ENCODE measurements at places on chromosomes 1 and 21.

- DNase-seq, result no peak
Observed at GRCh38 chr1:4702932-4703331, 48.5 kb downstream of the AJAP1 start.

GRCh38 chr1:99198393-99198792, 65.9 kb upstream of the PLPPR4 start:
- DNase-seq, result no peak

DNA sequence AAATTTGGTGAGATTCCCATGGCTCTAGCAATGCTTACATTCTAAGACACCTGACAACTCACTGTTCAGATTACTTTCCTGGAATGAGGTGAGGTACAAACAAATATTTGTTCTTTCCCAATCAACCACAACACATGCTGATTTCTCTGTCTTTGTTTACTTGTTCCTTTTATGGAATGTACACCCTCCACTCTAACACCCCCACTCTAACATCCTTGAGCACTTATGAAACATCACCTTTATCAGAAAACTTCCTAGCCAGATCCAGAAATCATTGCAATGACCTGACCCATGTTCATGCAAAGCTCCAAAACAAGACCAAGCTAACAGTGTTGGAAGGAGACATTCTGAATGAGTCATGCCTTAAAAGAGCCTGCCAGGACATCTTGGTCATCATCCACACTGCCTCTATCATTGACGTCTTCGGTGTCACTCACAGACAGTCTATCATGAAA, 35.5 kb downstream of the HSD3B1 start:
- no peak for DNase-seq

DNA sequence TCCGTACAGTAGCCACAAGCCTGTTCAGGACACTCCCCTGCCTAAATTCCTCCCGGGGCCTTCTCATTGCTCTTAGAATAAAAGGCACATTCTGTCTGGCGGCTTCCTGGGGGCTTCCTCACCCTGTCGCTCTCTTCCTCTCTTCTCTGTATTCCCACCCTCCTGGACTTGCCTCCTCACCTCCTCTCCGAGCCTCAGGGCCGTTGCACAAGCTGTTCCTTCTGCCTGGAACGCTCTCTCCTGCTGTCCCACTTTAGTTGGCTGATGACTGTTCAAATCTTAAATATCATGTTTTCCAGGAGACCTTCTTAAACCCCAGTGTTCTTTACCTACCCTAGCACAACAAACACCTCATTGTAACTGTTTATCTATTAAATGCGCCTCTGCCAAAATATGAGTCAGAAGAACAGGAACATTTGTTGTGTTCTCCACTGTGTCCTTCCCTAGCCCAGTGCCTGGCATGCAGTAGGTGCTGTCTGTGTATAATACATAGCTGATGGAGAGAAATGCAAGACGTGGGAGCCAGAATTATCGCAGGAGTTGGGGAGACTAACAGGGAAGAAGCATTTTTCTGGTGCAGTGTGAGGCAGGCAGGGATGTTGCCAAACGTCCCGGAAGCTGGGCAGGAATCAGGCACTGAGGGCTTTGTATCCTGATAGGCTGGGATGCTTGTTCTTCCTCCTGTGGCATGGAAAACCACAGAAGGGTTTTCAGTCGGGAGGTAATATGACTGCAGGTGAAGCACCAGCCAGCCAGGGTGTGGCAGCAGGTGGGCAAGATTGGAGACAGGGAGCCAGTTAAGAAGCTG, 24.1 kb upstream of the THRAP3 start:
- DNase-seq, result no peak

DNA sequence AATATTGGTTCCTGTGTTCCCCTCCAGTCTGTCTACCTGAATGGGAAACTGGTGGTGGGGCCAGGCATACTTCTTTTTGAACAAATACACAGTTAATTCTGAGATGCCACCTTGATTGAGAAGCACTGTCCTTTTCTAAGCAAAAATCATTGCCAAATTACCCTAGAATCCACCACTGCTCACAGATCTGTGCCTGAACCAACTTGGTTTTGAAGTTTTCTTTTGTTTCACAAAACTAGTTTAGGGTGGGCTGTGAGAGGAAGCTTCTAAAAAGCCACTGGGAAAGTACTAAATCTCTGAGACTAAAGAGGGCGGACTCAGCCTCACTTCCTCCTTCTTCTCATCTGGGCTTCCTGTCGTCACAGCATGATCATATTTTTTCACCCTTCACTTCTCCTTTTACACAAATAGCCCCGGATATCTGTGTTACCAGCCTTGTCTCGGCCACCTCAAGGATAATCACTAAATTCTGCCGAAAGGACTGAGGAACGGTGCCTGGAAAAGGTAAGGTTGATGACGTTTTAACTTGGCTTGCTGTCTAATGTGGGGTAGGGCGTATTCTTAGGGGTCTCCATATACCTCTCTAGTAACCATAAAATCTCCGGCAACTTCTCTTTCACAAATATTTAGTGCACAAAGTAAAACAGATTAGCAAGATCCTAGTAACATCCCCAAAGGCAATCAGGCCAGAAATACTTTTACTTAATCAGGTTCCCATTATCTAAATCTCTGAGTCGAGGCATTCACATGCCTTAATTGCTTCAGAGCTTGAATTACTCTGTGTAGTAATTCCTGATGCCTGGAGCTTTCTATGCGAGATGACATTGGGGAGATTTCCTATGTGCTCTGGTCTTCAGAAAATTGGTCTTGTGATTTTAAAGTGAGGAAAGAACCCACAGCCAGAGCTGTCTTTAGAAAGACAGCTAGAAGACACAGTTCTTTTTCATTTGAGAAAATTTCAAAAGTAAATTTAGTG, at the start of gene CD53:
TSS of gene CD53 (plus strand) at position 404 of the 976 bp plus-strand sequence. CDS start 18,261 bp downstream, outside the sequence.
- DNase-seq, result no peak

GRCh38 chr1:208069317-208069716, 158.4 kb upstream of the CD34 start:
- DNase-seq, result no peak

GRCh38 chr1:20981915-20982314, 194.8 kb downstream of the EIF4G3 start:
- DNase-seq, result no peak

DNA sequence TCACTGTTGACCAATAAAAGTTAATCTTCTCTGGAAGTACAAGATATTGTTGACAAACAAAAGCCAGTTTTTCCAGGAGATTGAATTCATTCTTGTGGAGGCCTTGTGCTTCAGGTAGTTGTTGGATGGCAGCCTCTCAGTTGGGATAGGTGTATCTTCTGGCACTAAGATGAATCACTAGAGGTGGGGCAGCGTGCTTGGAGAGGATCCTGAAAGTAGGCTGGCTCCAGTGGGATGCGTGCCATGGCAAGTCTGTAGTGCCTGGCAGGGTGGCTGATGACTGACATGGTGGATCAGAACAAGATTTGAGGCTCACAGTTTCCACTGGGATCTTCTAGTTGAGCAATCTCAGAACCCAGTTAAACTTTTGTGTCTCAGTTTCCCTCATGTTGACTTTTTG, 2.4 kb downstream of the VPS13D start:
- DNase-seq, result no peak

GRCh38 chr1:44637702-44638411, 36.4 kb downstream of the TMEM53 start:
- no peak for DNase-seq

DNA sequence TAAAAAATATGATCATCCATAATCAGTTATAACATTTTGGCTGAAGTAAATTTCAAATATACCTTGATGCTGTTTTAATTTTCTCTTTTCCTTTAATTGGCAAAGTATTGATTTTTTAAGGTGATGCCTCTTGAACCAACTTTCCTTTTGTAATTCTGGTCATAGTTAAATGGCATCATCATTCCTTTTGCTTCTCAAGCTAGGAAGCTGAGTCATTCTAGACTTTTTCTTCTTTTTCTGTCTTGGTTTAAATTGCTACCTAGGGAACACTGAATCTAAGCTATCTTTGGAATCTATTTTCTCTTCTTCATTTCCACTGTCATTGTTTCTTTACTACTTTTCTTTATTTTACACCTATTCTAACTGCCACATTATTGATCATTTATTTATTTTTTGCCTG, 162.7 kb downstream of the HMCN1 start:
- DNase-seq, result no peak

DNA sequence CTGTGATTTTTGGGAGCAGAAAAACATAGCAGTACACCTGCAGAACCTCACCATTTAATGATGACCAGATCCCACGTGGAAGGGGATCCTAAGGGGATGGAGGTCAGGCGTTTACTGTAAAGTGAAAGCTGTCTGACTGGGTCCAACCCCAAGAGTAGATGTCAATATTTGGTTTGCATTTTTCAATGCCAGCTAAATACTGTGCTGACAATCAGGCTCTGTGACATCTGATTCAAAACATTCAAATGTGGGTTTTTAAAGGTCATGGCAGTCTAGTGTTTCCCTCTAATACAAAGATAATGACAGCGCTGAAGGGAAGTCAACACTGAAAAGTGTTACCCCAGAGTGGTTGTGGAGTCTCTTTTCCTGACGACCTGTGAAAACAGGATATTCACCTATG, 68.1 kb downstream of the SPAG17 start:
- no peak for DNase-seq

- DNase-seq, result no peak
Observed at GRCh38 chr1:171801487-171801891, 20.0 kb downstream of the METTL13 start.

DNA sequence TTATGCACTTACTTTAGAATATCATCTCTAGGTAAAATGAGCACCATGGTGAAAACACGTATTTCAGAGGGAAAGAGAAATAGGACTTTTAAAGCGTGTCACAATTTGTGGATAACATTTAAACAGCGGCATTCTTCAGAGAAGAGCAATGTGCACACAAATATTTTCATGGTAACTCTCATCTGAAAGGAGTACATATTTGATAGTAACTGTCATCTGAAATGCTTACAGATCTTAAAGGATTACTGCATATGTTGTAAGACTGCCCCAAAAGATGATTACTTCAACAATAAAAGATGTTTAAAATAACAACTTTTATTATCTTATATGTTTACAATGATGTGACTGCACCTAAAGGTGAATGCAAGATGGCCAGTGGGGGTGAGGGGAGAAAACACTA, 408.8 kb downstream of the PLA2G4A start:
- DNase-seq, result no peak

DNA sequence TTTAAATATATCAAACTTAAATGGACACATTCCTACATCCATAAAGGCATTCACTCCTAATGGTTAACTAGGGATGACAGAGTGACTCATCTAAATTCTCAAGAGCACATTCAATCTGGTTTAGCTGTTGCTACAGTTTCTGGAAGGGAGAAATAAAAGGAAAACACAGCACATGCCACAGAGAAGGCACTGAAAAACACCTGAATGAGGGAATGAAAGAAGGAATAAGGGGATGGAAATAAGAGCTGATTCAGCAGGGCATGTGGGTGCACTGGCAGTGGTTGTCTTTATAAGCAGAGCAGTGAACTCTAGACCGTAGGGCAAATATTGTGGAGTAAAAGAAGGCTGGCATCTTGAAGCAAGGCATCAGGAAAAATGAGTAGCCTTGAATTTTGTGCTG, 79.3 kb downstream of the LHX4 start:
- no peak for DNase-seq

- DNase-seq, result no peak
Observed at GRCh38 chr1:175390522-175391254, 198.1 kb upstream of the KIAA0040 start.

DNA sequence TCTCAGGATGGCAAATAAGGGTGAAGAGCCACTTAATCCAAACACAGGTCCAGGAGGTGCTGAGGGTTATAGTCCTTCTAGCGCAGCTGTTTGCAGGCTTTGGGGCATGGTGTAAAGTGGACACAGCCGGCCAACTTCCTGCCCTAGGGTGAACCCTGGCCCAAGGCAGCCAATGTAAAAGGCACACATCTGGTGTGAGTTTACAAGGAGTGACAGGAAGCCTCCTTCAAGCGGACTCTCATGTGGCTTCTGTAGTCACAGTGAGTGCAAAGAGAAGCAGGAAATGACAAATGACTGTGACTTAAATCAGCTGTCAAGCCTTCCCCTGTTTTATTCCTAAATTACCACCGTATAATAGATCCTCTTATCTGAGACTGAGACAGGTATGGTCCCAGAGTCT, 213.0 kb downstream of the CRB1 start:
- no peak for DNase-seq

- no peak for DNase-seq
Observed at GRCh38 chr1:221923929-221924598, 182.2 kb upstream of the DUSP10 start.

- no peak for DNase-seq
Observed at GRCh38 chr1:159180516-159180915, 9.1 kb downstream of the CADM3 start.

GRCh38 chr1:157961805-157962762, 31.4 kb upstream of the KIRREL1 start:
- no peak for DNase-seq

DNA sequence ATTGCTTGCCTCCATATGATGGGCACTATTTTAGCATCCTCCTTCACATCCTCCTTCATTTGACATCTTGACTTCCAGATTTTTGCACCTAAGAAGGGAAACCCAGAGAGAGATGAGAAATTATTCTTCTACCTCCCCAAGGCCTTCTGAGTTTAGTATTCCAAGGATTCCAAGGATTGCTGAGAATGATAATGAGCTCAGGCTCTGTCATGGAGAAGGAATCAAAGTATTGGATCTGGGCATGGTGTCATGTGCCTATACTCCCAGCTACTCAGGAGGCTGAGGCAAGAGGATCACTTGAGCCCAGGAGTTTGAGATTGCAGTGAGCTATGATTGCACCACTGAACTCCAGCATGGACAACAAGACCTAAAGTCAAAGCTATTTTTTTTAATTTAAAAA, 26.6 kb upstream of the ZNF281 start:
- no peak for DNase-seq

DNA sequence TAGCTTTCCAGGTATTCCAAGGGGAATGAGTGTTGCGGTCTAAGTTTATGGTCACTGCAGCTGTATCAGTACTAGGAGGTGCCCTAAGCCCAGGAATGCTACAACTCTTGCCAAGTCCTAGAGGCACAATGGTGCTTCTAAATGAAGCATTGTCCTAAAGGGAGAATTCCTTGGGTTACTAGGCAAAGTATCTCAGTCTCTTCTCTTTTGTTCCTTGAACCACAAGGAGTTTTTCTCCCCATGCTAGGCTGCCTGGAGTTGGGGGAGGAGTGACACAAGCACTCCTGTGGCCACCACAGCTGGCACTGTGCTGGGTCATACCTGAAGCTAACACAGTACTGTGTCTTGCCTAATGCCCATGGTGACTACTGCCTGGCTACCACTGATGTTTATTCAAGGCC, 50.7 kb downstream of the KMO start:
- no peak for DNase-seq

- DNase-seq, result no peak
Observed at GRCh38 chr1:214447557-214447871, 103.9 kb downstream of the PTPN14 start.

All from cerebellar nuclear complex (tissue), 1 donor.